ENCODE measurements at places on chromosomes 2 and 18.

DNA sequence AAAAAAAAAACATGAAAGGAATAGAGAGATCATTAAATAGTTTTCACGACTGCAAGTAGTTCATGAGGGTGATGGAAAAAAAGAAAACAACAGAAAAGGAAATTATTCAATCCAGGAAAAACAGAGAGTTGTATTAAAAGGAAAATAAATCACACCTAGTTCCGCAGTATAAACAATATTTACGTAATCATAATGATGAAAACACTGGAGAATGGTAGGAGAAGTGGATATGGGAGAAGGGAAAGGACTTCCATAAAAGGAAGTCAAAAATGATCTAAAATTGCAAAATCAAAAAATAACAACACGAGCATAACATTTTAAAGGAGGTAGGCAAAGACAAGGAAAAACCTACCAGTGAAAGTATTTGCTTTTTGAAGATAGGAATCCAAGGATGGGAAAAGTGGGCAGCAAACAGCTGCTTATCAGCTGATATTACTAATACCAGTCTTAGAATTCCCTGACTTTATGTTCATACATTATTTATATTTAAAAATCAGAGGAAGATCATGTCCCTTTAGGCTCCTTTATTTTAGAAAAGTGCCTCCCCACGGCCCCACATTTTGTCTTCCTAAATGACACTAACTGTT is 160.8 kb downstream of the NBAS start:
- no peak for DNase-seq

DNA sequence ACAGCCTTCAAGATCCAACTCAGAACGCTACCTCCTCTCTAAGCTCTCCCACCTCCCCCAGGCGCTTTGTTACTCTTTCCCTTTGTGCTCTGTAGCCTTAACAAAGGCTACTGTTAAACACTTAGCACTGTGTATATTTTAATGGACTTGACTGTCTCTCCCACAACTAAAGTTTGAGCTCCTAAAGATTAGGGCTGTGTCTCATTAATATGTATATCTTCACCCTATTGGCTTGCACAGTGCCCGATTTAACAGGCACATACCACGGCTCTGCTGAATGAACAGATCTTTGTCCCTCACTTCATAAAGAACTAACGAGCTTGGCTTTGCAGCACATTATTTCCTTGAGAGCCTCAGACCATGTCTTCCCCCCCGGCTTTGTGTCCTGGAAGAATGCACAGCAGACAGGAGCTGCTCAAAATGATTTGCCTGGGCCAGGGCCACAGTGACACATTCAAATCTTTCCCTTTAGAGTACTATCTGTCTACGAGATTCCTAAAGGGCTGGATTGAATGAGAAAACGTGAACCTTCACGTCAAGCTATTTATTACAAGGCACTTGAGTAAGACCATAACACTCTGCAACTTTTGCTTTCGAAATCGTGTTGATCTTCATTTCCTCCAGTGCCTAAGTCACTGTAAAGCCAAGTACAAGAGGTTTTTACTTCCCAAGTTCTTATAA is 22.1 kb downstream of the ABHD3 start:
- DNase-seq = peak; percentile 26

DNA sequence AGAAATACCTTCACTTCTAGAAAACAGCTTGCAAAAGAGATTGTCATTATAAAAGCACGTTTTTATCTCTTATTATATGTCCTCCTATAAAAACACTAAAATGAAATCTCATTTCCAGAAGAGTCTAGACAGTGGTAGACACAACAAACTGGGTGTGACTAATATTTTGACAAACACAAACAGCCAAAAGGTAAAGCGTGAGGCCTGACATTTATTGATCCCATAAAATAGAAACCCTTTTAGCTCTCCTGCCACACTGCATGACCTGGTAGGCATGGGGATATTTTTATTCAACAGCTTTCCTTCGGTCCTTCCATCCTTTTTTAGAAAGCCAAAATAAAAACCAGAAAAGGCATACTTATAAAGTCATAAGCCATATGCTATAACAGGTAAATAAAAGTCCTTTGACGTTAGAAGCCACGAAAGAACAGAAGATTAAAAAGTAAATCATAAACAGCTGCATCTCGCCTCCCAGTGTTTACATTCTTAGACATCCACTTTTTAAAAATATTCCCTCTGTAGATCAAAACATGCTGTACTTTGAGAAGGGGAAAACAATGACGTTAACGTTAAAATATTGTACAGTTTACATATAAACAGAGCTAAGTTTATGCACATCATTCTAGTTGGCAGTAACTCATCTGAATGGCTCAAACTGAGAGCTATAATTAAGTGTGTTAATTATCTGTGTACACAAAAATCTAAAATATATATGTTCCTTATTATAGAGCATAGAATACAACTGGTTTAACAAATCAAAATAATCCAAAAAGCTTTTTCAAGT is 44.6 kb downstream of the IRS1 start:
- DNase-seq = no peak

DNA sequence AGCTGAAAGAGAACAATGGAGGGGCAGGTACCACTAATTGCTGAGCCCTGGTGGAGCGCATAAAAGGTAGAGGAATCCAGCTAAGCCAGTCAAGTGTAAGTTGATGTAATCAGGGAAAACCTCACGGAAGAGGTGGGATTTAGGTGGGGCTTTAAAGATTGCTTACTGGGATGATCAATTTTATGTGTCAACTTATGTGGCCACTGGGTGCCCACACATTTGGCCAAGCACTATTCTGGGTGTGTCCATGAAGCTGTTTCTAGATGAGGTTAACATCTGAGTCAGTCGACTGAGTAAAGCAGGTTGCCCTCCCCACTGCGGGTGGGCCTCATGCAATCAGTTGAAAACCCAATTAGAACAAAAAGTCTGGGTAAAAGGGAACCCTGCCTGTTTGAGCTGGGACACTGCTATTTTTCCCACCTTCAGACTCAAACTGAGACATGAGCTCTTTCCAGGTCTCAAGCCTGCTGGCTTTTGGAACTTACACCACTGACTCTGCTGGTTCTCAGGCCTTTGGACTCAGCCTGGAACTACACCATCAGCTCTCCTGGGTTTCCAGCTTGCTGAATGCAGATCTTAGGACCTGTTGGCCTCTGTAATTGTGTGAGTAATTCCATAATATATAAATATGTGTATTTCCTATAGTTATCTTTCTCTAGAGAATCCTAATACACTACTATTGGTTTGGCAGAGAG is 67.3 kb downstream of the MYO5B start:
- DNase-seq = no peak

DNA sequence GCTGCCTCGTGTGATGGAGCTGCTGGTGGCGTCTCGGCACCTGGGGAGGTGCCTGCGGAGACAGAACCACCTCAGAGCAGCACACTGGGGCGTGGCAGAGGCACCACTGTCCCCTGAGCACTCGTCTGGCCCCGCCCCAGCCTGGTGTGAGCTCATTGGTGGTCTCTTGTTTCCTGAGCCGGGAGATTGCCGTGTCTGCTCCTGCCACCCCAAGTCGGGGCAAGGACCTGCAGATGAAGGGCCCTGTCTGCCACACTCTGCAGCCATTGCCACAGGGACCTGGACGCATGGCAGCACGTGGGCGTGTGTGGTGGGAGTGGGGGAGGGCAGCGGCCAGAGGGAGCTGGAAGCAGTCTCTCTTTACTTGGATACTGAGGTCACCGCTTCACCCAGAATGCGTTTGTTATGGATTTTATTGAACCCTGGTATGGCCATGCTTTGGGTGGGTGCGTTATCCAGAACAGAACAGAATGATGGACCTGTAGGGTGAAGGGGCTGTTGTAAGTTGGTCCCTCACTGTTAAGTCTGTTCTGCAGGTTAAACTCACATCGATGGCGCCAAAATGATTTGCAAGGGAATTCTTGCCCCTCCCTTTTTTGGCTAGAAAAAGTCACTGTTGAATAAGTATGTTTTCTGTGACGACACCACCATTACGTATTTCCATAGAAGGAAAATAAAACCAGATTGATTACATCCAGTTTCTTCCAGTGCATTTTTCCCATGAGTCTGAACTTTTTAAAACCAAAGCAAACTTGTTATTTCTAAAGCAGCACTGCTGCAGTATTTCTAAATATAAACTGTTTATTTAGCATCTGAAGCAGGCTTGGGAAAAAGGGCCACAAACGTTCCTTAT is 92.0 kb downstream of the USP40 start:
- DNase-seq = no peak

GRCh38 chr2:204027091-204027490 is 90.5 kb downstream of the ICOS start:
- DNase-seq = no peak

- no peak for DNase-seq
Observed at GRCh38 chr2:180324182-180324581, 317.1 kb upstream of the CWC22 start.

GRCh38 chr2:16413285-16413684 is 252.3 kb downstream of the CYRIA start:
- no peak for DNase-seq

DNA sequence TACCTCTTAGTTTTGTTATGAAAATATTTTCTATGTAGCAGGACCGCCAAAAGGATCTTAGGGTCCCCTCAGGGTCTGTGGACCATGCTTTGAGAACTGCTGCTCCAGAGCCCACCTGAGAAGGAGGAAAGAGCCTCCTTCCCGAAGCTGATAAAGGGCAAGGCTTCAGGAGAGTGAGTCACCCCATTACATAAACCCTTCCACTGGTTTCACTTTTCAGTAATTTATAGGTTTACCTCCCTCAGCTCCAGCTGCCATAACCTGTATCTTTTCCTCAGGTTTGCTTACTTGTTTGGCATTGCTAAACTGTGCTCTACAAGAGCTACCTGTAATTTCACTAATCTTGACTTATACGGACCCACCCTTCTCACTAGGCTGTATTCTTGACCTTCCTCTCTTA is 6.6 kb downstream of the TTLL4 start:
- DNase-seq = no peak

GRCh38 chr2:110820128-110820527 is 87.8 kb downstream of the ACOXL start:
- no peak for DNase-seq

GRCh38 chr2:39107724-39108273 is 13.1 kb downstream of the SOS1 start:
- DNase-seq = no peak

DNA sequence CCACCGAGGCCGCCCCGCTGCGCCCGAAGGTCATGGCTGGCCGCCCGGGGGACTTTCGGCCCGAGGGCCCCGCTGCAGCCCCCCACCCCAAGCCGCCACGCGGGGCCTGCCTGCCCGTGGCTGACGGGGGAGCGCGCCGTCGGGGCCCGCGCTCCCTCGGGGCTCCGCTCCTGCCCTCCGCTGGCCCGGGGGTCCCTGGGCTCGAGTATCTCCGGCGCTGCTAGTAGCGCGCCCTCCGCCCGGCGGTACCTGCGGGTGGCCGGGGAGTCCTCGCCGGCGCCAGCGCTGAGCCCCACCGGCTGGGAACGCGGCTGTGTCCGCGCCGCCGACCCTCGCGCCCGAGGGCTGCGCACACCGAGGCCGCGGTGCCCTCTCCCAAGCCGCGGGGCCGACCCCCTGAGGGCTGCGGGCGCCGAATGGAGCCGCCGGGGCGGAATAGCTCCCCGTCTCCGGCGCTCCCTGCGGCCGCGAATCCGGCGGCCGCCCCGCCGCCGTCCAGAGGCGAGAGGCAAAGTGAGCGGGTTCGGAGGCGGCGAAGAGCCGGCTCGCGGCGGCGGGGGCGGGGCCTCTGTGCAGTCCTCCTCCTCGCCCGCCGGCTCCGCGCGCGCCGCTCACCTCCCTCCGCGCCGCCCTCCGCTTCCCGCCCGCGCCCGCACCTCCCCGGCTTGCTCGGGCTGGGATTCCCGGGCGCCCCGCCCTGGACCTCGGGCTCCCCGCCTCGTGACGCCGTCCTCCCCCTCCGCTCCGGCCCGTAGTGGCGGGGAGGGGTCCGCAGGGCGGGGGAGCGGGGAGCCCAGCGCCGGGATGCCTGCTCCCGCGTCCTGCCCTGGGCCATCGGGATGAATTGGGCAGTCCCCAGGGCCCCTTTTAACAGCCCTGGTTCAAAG is at the start of gene KCNG3:
Gene KCNG3 (minus strand): TSS at position 515 of the 887 bp plus-strand sequence. CDS start 481 bp downstream, at position 34.
- DNase-seq = peak; percentile 68
